ENCODE measurements at places on chromosomes 4 and X.
A peak's percentile ranks its signal among the peaks of the same experiment; 100 is the strongest.

DNA sequence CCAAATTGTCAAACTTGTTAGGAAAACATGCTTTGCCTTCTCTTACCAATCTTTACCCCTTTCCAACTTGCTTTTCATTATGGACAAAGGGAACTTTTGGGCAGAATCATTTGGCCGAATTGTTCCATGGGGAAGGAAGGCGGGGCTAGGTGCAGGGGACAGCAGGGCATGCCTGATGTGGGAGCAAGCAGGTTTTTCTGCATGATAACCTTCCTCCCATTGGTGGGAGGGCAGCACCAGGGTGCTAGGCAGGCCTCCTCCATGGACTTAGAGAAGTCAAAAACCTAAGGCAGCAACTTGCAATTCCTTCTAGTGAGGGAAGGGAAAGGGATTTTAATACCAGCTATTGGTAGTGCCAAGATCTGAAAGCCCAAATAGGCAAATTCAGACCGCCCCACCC is 260.5 kb downstream of the MAPK10 start:
- no peak for DNase-seq

- no peak for DNase-seq
These were observed 220.9 kb upstream of the PSAPL1 start for GRCh38 chr4:7655511-7656243.

GRCh38 chr4:108327642-108328382 is 159.1 kb upstream of the LEF1 start:
- DNase-seq = no peak

DNA sequence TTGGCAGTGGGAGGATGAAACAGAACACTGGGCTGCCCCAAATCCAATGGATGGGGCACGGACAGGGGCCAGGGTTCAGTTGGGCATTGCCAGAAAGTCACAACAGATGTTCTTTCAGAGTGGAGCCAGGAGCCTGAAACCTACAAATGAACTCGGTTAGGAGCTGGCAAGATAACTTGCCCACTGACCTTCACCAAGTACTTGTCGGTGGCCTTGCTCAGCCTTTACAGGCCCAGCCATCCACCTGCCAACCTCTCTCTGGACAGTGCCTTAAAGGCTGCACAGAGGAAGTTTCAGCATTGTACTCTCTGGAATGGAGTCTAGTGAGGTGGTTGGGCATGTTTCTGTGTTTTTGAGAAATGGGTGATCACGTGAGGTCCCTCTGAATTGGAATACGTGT is 87.1 kb upstream of the USP9X start:
- no peak for DNase-seq

DNA sequence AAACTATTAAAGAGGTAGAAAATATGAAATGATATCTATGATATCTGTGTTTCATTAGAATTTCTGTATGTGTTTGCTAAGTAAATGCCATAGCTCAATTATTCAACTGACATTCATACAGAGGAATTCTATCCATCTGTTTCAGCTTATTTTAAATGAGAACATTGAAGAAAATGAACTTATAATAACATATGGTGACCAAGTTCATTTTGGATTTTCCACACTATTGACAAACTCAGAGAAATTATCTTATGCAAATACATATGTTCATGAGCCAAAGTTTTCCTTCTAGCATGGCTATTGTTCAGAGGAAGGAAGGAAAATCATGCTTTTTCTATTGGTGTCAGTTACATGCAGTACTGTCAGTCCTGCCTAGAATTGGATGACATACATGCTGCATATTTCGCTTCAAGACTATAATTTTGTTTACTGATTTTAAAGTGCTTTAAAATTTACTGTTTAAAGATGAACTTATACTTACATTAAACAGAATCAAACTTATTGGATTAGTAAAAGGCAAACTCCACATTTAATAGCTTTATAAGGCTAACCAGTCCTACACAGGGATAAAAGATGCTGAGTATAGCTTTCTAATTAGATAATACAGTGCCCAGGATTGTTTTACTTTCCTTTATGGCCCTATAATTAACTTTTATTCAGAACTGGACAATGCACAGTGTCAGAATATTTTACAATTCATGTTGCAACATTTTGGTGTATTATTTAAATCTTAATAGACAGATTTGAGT is 646.2 kb downstream of the TRAM1L1 start:
- no peak for DNase-seq

DNA sequence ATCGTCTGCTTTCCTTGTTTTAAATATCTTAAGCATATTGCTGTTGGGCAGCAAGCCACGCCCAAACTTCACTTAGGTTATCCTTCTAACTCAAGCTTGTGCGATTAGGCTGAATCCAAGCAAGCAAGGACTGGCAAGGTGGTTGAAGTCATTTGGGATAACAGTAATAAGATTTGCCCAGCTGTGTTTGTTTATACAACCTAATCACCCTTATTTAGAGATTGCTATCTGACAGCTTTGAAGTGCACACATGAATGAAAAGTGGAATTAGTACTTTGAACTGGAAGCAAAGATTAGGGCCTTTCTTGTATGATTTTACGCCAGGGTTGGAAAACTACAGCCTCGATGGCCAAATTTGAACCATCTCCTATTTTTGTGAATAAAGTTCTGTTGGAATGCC is 182.1 kb downstream of the ASB9 start:
- no peak for DNase-seq

DNA sequence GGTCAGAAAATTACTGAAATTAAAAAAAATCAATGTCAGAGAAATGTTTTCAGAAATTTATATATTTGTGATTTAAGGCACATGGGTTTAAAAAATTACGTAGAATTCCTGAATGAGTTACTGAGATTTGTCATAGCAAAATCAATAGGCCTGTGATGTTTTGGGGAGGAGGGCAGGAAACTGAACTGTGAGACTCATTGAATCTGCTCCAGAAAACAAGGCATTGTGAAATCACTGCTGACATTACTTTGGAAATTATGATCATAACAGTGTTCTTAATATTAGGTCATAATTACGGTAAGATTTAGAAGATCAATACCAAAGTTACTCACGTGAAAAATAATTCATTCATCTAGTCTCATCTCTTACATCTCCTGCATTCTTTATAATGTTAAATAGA is 5.3 kb downstream of the FGF5 start:
- DNase-seq = no peak

GRCh38 chrX:16484338-16484737 is 165.6 kb upstream of the S100G start:
- DNase-seq = peak; percentile 35

DNA sequence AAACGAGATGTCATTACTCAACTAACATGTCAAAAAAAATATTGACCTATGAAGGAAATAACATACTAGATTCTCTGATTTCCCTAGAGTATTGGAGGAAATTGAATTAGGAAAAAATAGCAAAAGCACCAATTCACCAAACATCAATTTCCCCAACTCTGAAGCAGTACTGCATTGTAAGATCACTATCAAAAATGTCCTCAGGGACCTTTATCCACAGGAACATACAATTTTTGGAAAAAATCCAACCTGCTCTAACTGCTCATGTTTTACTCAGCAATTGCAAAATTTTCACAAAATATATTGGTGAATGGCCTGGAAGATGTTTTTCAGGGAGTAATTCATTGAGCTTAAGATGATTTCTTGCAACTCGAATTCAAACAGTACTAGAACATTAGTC is 239.0 kb upstream of the GIMD1 start:
- no peak for DNase-seq

DNA sequence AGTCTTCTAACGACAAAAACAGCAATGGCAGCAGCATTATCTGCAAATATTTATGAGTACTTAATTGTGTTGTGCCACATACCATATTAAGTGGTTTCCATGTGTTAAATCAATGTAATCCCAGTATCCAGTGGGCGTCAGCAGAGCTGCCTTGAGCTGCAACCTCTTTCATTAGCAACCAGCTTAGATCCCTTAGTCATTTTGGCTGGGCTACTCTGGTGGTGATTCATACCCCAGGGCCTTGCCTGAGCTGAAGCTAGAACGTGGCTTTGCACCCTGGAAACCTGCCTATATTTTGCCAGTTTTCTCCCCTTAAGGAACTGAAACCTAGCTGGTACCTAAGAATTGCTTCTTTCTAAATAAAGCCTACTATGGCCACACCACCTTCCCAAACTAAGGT is 474.3 kb upstream of the FTHL17 start:
- DNase-seq = no peak

DNA sequence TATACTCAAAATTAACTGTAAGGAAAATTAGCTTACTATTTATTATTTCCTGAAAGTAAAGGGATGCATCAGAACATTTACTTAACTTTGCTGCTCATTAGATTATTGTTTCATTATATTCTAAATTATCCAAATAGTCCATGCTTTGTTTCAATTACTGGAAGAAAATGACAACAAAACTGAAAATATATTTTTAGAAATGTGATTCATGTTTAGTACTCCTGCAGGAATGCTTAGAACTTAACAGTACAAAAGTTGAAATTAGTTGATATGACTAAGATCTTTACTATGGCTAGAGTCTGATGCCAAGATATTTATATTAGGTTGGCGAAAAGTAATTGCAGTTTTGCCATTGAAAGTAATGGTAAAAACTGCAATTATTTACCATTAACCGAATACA is 660.5 kb upstream of the PABPC4L start:
- no peak for DNase-seq

GRCh38 chr4:20809812-20810211 is 109.6 kb downstream of the PACRGL start:
- no peak for DNase-seq

- no peak for DNase-seq
These were observed 112.7 kb upstream of the DUSP21 start for GRCh38 chrX:44731160-44731559.

DNA sequence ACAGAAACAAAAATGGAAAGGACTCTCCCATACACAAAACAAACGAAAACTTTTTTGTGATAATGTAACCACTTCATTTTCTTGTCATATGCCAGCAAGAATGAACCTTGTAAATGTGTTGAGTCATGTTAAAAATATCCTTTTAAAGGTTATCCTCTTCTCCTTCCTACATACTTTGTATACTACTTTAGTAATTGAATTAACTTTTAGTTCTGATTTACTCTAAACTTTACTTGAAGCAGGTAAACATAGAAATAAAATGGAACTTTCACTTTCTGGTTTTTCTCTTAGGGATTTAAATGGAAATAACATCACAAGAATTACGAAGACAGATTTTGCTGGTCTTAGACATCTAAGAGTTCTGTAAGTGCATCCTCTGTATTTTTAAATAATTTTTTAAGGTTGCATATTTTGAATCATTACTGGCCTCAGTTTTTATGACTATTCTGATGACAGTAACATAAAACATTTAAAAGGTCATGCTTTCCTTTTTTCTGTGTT is 4.7 kb downstream of the SLIT2 start:
- no peak for DNase-seq

DNA sequence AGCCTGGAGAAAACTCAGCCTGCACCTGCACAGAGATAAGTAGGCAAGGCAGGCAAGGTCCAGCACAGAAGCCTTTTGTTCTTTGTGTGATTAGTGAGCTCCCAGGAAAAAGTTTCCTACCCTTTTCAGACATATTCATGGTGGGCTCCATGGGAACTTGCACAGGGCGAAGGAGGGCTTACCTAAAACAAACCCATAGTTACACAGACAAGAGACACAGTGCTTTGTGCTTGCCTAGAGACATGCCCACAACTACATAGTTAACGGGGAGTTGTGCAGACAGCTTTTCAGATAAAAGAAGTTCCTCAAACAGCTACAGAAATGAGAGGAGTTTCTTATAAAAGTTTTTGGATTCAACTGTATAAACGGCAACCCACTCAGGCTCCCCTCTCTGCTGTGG is 180.5 kb downstream of the GLUD2 start:
- no peak for DNase-seq

DNA sequence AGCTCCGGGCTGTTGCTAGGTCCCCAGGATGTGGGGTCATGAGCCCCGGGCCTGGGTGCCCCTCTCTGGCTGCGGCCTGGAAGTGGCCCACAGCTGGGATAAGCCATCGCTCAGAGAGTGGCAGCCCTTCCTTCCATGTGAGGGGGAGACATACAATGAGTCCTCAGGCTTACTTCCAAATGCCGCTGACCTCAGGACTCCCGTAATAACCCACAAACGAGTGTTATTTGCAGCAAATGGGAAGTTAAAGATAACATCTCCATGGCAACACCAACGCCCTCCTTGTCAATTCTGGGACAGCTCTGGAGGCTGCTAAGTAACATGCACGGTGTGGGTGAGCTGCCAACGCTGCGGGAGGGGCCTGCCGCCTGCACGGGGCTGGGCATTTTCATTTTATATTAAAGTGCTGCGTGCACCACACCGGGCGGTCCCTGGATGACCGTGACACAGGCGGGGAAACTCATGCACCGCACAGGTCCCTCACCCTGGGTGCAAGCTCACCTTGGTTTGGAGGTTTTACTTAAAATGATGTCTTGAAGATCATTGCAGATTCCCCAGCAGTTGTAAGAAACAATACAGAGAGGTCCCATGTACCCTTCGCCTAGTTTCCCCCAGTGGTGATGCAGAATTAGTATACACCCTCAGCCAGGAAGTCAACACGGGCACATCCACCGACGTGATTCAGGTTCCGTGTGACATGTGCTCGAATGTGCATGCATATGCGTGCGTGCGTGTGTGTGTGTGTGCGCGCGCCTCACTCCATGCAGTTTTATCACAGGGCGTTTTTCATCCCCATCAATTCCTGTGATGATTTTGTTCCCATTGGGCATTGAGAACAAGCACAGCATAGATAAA is 79.4 kb downstream of the ABLIM2 start:
- DNase-seq = no peak

DNA sequence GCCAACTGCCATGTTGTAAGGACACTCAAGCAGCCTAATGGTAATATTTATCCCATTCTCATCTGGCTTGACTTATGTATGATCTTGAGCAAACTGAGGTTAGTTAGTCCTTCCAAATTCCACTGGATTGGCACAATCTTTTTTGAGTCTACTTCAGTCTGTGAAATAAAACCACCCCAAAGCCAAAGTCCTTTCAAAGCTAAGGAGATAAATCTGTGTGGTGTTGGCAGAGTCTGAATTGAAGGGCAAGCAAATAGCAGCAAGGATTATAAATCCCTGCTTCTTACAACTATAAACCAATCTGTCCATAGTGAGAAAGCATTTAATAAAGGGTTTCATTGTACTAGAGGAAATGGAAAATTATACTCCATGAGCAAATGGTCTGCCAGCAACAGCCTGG is 233.9 kb upstream of the GLRA2 start:
- no peak for DNase-seq

DNA sequence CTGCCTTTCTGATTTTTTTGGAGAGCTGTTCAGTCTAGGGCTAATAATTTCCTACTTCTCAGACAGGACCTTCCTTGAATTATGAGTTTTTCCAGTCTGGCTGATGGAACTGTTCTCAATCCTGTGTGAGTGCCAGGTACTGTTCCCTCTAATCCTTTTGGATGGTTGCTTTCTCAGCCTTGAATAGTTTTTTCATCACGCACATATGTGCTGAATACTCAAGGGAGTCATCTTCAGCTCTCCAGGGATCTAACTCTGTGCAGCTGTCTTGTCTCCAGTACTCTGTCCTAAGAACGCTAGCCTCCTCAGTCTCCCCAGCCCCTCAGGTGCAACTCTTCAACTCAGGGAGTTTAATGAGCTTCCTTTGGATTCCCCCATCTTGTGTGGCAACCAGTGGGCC is 93.2 kb downstream of the GASK1B start:
- DNase-seq = no peak

GRCh38 chr4:72451349-72451748 is 117.7 kb downstream of the ADAMTS3 start:
- DNase-seq = no peak

Measured in stimulated activated CD4-positive, alpha-beta T cell treated with anti-CD3 and anti-CD28 coated beads, Interleukin-15, amount 100 ng/mL, for 48 hours (primary cell).